ENCODE measurements at places on chromosomes 4 and X.

DNA sequence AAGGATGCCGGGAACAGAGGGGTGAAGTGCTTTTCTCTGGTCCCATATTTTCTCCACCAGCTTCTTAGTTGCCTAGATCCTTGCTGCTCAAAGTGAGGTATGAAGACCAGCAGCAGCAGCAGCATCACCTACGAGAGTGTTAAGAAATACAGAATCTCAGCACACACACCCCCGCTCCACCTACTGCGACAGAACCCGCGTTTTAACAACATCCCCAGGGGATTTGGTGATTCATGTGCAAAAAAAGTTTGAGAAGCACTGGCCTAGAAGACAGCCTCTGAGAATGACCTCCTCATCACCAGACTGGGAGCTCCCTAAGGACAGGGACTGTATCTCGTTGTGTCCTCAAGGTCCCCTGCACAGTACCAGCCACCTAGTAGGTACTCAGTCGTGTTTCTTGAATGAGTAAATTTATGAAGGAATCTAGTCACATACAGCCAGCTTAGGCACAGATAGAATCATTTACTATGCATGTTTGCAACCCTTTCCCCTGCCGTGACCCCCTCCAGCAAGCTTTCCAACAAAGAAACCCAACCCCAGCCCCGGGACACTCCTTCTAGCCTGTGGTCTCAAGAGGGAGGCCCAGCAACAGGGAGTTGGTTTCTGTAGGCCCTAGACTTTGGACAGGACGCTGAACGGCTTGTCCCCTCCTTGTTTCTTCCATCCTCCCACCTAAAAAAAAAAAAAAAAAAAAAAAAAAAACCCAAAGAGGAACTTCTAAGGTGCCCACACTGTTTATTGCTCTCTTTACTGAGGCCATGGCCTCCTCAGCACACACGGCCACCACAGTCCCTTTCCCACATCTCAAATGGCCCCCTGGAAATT, 21.5 kb downstream of the RTL5 start:
- peaks cover 3% of the 10 kb centered on the region for H3K4me1 ChIP-seq
- DNase-seq, result no peak

GRCh38 chr4:8144359-8144758, 14.3 kb downstream of the ABLIM2 start:
- H3K36me3 ChIP-seq, result no peaks in the 10 kb centered on the region
- no peaks in the 10 kb centered on the region for H3K27me3 ChIP-seq
- H3K4me1 ChIP-seq, result peaks cover 6% of the 10 kb centered on the region

DNA sequence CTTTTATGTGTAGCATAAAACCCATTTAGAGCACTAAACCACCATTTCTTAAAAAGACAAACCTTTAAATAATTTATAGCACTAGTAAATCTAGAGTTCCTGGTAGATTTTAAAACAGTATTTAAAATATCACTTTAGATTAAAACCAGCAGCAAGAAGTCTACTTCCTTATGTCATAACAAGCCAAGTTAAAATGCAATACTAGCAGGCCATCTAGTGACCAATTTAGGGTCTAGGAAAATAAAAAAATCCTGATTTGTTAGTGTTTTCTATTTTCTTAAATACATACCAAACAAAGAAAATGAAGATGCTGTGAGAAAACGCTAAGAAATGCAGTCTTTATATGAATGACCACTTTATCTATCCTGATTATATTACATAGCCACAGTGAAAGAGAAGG, 53.9 kb downstream of the PAPSS1 start:
- H3K4me3 ChIP-seq, result no peak overlapping the region
- peak; percentile 79 for DNase-seq
- H3K27ac ChIP-seq, result no peak overlapping the region
- no peaks in the 10 kb centered on the region for H3K27me3 ChIP-seq
- H3K4me1 ChIP-seq, result no peaks in the 10 kb centered on the region

DNA sequence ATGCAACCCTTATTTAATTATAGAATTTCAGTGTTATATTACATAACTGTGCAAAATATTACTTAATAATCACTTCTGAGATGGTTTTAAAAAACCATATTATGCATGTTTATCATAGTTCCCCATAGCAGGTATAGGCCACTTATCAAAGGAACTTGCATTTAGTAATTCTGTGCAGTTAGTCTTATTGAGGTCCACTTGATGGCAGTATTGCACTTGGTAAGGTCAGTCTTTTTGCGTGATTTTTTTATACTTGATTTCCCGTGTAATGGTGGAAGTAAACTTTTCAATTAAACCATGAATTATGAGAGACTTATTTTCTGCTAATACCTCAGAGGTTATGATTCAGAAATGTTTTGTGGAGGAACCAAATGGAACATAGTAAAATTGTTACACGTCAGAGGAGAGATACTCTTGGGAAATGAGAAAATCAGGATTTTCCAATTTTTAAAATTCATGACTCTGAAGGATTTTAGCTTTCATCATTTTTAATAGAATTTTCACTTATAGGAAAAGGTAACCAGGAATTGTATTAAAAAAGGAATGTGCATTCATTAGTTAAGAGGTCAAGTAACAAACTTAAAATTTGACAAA, 230.0 kb downstream of the CCSER1 start:
- peak; percentile 67 for DNase-seq
- no peak overlapping the region for H3K27ac ChIP-seq
- no peak overlapping the region for H3K4me3 ChIP-seq
- H3K36me3 ChIP-seq, result no peaks in the 10 kb centered on the region

DNA sequence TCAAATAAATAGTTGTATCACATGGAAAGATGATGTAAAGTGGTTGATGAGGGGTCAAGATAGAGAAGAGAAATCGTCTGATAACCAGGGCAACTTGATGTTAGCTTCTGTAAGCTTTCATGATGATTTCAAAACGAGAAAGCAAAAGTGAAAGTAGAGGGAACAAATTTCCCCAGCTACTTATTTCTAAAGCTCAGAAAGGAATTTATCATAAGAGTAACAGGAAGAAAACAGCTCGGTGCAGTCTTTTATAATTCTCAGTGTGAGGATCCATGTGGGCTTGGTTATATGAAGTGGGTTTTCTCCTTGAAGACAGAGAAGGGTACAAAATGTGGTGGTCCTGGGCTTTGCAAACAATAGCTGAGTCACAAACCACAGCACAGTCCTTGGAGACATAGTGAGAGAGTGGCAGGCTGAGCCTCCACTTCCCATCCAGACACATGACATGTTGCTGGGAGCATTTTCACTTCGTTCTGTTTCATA, 32.1 kb upstream of the GLRA2 start:
- H3K36me3 ChIP-seq, result no peaks in the 10 kb centered on the region
- no peaks in the 10 kb centered on the region for H3K4me1 ChIP-seq
- DNase-seq, result no peak
- H3K27ac ChIP-seq, result peak overlapping the region; percentile 26
- H3K27me3 ChIP-seq, result peaks cover 12% of the 10 kb centered on the region

- H3K27me3 ChIP-seq, result no peaks in the 10 kb centered on the region
- H3K27ac ChIP-seq, result no peak overlapping the region
- no peaks in the 10 kb centered on the region for H3K36me3 ChIP-seq
- no peaks in the 10 kb centered on the region for H3K4me1 ChIP-seq
Measured at GRCh38 chrX:118504581-118504980, 9.0 kb downstream of the DOCK11 start.

DNA sequence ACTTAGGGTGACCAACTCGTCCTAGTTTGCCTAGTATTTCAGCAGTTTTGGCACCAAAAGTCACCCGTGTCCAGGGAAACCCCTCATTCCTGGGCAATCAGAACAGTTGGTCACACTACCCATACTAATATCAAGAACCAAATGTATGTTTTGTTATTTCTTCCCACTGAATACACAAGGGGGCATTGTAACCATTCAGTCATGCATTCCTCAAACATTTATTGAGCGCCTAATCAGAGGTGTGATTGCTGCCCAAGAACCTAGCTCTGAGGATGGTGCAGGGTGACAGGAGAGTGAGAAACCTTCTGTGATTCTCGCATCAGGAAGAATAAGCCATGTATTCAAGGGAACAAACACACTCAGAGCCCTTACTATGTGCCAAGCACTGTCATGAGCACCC, 69.8 kb upstream of the RAI2 start:
- no peak overlapping the region for H3K27ac ChIP-seq
- peaks cover 15% of the 10 kb centered on the region for H3K27me3 ChIP-seq
- DNase-seq, result peak; percentile 4
- H3K4me1 ChIP-seq, result no peaks in the 10 kb centered on the region
- H3K36me3 ChIP-seq, result no peaks in the 10 kb centered on the region

DNA sequence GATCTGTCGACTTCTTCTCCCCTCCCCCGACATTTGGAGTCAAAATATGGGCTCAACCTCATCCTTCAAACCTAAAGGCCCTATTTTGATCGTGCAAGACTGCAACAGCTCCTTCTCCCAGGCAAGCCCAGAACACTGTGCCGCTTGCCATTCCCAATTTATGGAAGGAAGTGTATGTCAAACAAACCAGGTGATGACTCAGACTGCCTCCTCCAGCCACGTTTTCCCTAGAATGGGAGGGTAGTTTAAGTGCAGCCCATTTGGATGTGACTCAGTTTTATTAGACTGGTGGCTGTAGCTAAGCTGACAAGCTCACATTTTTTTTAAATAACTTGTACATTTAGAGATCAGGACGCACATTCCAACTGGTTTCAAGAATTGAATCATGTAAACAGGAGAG, 570.4 kb upstream of the DIPK2B start:
- no peaks in the 10 kb centered on the region for H3K36me3 ChIP-seq
- peaks cover 9% of the 10 kb centered on the region for H3K27me3 ChIP-seq
- no peak overlapping the region for H3K4me3 ChIP-seq

DNA sequence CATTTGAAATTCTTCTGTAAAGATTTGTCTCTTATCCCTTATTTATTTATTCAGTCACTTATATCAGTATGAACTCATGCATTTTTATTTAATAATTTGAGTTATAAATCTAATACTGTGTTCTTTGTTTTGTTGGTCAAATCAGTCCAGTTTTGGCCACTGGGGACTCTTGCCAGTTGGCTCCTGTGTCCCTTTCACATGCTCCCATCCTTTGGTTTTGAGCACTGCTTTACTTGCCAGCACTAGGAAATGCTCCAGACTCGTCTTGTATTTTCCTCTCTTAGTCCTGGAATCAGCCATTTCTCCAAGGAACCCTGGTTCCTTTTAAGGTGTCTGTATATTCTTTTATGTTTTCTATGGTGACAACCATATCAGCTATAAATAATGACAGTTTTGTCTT, 28.1 kb downstream of the KANTR start:
- H3K27me3 ChIP-seq, result peaks cover 10% of the 10 kb centered on the region
- H3K36me3 ChIP-seq, result no peaks in the 10 kb centered on the region
- no peaks in the 10 kb centered on the region for H3K4me1 ChIP-seq
- H3K4me3 ChIP-seq, result no peak overlapping the region

- no peak overlapping the region for H3K4me3 ChIP-seq
- no peaks in the 10 kb centered on the region for H3K4me1 ChIP-seq
- DNase-seq, result peak; percentile 76
- H3K27ac ChIP-seq, result no peak overlapping the region
- no peaks in the 10 kb centered on the region for H3K36me3 ChIP-seq
Measured at GRCh38 chrX:107324493-107325310, 118.3 kb downstream of the DNAAF6 start.

GRCh38 chrX:38563030-38563429, 1.7 kb downstream of the TSPAN7 start:
- H3K4me1 ChIP-seq, result peaks cover 2% of the 10 kb centered on the region
- H3K27ac ChIP-seq, result no peak overlapping the region
- H3K4me3 ChIP-seq, result no peak overlapping the region
- DNase-seq, result no peak
- no peaks in the 10 kb centered on the region for H3K27me3 ChIP-seq

GRCh38 chr4:150242820-150243458, 164.7 kb downstream of the DCLK2 start:
- H3K4me1 ChIP-seq, result no peaks in the 10 kb centered on the region
- H3K4me3 ChIP-seq, result no peak overlapping the region
- H3K27me3 ChIP-seq, result no peaks in the 10 kb centered on the region
- no peaks in the 10 kb centered on the region for H3K36me3 ChIP-seq
- DNase-seq, result peak; percentile 74

DNA sequence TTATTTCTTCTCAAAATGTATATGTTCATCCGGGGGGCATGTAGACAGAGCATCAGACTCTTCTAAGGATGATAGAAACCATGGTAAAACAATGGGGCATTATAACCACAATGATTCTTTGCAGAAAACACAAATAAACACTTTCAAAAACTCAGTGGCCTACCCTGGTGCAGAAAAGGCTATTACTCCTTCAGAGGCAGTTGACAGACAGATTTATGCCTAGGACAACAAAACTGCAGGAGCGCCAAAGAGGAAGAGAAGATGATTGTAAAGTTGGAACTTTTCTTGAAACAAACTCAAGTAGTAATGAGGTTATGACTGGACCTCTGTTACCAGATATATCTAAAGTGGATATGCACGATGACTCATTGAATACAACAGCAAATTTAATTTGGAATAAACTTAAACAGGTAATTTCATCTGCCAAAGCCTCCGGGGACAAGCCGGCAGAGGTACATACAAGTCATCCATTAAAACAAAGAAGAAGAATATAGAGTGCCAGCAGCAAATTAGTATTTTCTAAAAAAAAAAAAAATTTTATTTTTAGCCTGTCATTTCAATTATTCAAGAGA, 1068.4 kb upstream of the INTU start:
- no peak overlapping the region for H3K4me3 ChIP-seq
- no peak overlapping the region for H3K27ac ChIP-seq
- no peaks in the 10 kb centered on the region for H3K4me1 ChIP-seq
- no peaks in the 10 kb centered on the region for H3K27me3 ChIP-seq
- H3K36me3 ChIP-seq, result no peaks in the 10 kb centered on the region

GRCh38 chrX:53441531-53442321, 7.6 kb upstream of the HSD17B10 start:
- H3K4me3 ChIP-seq, result no peak overlapping the region
- DNase-seq, result peak; percentile 65
- no peaks in the 10 kb centered on the region for H3K36me3 ChIP-seq
- H3K27me3 ChIP-seq, result peaks cover 52% of the 10 kb centered on the region
- peak overlapping the region; percentile 62 for H3K27ac ChIP-seq

DNA sequence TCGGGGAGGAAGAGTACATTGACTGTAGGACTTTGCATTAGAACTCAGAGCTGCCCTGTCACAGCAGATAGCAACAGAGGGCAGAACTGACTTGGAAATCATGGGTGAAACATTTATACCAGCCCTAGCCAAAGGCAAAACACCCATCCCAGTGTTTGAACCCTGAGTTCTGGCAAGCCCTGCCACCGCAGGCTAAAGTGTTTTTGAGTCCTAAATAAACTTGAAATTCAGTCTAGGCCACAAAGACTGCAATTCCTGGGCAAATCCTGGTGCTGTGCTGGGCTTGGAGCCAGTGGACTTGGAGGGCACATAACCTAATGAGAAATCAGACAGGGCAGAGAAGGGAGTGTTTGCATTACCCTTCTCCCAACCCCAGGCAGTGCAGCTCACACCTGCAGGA, 1015.7 kb downstream of the FSTL5 start:
- no peak for DNase-seq
- no peak overlapping the region for H3K27ac ChIP-seq
- no peaks in the 10 kb centered on the region for H3K27me3 ChIP-seq
- H3K36me3 ChIP-seq, result no peaks in the 10 kb centered on the region
- no peak overlapping the region for H3K4me3 ChIP-seq

DNA sequence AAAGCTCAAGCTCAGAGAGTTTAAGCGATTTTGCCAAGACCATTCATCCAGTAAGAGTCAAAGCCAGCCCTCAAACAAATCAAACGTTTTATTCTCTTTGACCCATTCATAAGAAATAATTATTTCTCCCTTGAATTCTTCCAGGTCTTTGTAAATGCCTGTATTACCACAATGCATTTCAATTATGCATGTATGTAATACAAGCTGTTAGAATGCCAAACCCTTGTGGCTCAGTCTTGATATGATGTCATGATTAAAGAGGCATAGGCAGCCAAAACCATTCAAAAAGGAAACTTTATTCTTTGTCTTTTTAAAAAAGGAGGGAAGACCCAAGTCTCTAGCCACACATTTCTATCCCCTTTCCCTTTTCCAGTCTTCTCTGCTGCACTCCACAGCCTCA, 56.5 kb upstream of the PGM2 start:
- no peak overlapping the region for H3K27ac ChIP-seq
- H3K36me3 ChIP-seq, result no peaks in the 10 kb centered on the region
- no peak overlapping the region for H3K4me3 ChIP-seq
- H3K4me1 ChIP-seq, result no peaks in the 10 kb centered on the region
- H3K27me3 ChIP-seq, result no peaks in the 10 kb centered on the region
- DNase-seq, result no peak
